NCI-H2081 (cell line): ENCODE measurements at places on chromosomes 4 and X.

DNA sequence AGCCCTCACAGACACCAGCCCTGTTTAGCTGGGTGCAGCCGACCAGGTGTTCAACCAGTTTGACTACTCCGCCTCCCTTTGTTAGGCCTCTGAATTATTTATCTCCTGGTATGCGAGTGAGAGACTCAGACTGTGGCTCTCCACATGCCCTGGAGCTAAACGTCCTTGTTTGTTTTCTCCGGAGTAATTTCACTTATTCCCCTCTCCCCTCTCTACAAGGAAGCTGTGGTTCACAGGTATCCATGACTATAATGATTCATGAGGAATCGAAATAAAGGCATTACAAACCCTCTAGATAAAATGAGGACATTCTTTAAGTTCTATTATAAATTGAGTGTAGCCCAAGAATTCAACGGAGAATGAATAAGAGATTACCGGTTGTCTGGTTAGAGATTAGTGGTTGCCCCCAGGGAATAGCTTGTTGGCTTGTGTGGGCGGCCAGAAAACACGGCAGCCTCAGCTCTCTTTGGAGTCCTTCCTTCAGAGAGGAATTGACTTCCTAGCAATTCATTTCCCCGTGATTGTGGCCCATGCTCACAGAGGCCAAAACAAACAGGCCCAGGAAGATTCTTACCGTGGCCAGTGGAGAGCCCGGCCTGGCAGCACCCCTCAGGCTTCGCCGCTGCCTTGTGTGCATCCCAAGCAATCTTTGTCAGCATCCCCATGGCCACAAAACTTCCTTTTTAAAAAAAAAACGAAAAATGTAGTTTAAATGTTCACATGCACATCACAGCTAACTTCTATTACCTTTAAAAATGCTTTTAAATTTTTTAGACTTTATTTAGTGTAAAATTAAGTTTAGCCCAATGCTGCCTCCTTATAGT, 60.2 kb upstream of the CBR4 start:
- peak; percentile 89 for DNase-seq

DNA sequence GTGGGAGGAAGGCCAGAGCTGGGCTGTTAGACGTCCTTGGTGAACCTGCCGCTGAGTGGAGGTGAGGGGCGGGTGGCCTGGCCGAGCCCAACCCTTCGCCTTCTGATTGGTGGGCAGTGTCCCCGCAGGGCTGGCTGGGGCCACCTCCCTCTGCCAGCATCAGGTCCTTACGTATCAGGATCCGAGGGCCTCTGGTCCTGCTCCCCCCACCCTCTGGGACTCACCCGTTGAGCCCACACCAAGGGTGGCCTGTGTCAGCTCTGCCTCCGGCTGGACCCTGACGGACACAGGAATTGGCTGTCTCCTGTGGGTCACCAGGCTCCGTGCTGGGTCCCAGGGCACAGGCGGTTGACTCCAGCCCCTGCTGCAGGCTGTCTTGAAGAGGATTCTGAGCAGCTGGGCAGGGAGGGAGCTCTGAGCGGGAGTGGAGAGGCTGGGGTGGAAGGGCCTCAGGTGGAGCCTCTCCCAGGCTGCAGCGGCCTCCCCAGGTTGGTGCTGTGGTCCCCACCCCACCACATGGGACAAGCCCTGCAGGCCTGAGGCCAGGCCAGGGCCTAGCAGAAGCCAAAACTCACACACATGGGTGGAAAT, 58.4 kb upstream of the NKX1-1 start:
- no peak for DNase-seq

GRCh38 chr4:90542216-90542615, 415.0 kb downstream of the CCSER1 start:
- DNase-seq, result peak; percentile 68

DNA sequence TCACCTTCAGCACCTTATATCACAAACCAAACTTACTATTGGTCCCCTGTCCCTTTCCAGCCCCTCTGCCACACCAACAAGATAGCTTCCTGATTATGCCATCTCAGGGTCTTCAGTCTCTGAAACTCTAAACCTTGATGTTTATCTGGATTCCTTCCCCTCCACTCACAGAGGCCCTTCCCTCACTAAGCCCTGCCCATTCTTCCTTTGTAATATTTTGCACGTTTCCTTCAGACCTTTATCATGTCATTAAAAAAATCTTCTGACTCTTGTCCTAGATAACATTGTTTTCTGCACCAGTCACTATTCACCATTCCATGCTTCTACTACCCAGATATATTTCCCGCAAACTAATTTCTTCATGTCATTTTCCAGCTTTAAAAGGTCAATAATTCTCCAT, 17.7 kb upstream of the CEP135 start:
- no peak for DNase-seq

DNA sequence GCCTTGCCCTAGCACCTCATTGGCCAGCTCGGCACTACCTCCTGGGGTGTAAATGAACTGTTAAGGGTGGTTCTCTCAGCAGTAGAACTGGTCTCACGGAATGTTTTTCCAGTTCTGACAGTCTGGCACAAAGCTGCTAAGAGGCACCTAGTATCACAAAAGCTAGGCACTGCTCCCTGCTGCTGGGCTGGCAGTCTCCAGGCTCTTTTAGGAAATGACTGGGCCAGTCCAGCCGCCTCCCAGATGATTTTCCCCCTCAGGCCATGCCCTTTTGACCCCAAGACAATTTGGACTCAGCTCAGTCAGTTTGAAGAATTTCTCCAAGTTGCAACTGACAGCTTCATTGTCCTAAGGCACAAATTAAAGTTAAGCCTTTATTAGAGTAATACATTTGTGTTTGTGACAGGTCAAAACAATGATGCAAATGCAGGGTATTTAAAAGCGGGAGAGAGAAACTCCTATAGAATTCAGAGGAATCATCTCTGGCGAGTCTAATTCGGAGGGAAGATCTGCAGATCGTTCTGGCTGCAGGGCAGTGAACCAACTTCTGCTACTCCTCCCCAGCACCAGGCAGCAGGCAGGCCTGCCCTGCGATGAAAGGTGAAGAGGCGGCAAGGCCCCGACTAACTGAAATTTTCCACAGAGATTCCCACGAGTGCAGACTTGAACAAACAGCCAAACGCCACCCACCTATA, 7.9 kb downstream of the FRMD7 start:
- DNase-seq, result no peak

DNA sequence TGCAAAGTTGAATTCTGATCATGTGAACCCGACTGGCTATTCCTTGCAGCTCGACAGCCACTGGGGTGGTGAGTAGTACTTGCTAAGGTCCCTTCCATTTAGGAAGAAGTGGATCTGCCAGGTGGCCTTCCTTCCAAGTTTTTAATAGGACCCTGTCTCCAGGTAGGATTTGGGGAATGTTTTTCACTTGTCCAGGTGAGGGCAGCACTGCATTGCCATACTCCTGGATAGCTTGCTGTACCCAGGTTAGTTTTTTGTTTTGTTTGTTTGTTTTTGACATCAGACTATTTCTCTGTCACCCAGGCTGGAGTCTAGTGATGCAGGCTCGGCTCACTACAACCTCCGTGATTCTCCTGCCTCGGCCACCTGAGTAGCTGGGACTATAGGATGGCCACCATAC, 29.8 kb downstream of the SAGE1 start:
- peak; percentile 2 for DNase-seq
